ENCODE measurements at places on chromosomes 3 and 15.

DNA sequence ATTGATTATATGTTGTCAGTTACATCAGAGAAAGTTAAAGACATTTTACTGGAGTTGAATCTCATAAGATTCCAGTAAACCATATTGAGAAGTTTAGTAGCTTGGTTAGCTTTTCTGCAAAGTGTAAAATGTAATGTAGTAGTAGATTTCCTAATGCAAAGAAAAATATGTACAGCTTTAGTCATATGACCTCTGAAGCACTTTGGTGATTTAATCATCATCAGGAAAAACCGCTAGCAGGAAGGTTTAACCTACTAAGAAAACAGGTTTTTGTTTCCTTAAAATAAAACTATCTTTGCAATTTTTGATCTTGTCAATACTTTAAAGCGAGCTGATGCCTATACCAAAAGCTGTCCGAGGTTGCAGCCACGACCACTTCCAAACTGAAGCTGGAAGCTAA is 364.6 kb upstream of the ZNF385D start:
- DNase-seq: no peak

DNA sequence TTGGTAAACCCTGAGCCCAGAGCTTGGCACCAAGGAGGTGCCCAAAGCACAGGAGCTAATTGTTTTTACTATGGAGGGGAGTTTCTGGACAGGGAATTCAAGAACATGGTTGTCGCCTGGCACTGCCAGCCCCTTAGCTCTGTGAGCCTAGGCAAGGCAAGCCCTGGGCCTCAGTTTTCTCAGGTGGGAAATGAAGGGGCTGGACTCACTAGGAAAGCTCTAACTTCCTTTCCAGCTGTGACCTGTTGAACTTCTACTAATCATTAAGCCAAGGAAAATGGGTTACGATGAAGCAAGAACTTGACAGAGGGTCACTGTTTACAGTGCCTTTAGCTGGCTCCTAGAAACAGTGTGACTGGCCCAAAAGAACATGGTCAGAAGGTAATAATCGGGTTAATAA is 277.2 kb downstream of the SHQ1 start:
- no peak for DNase-seq

- no peak for DNase-seq
These were observed 25.3 kb downstream of the CMSS1 start for GRCh38 chr3:99842826-99843589.

GRCh38 chr3:173529062-173529711 is 131.6 kb downstream of the NLGN1 start:
- no peak for DNase-seq

DNA sequence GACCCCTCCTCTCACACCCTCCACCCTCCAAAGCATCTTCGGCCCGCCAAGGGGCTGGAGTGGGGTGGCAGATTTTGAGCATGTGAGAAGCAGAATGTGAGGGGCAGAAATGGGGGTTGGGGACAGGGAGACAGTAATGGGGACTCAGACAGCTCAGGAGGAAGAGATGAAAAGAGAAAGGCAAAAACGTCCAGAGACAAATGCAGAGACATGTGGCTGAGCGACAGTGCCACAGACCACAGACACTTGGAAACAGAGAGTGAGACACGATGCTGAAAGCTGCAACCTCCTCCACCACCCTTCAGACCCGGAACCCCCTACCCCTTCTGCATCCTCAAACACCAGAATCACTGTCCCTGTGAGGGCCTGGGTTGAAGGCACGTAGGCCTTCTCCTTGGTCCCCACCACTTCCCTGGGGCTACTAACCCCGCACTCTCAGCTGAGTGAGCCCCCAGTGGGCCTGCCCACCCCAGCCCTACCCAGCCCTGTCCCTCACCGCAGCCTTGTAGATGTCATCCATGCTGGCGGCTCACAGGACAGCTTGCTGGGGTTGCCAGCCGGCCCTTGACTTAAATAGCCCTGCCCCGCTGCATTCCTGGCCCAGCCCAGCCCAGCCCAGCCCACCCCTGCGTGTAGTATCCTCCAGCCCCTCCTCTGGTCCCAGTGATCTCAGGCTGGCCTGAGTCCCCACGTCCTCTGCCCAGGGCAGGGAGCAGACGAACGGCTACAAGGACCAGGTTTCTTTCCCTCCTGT is at the start of gene TNNC1:
TSS of gene TNNC1 (minus strand) at position 546 of the 754 bp plus-strand sequence. CDS start at position 520, 26 bp downstream.
- no peak for DNase-seq

GRCh38 chr15:77475898-77476297 is 55.2 kb downstream of the HMG20A start:
- DNase-seq: no peak

- DNase-seq: no peak
These were observed 130.0 kb downstream of the RBMS3 start for GRCh38 chr3:29410660-29411405.

DNA sequence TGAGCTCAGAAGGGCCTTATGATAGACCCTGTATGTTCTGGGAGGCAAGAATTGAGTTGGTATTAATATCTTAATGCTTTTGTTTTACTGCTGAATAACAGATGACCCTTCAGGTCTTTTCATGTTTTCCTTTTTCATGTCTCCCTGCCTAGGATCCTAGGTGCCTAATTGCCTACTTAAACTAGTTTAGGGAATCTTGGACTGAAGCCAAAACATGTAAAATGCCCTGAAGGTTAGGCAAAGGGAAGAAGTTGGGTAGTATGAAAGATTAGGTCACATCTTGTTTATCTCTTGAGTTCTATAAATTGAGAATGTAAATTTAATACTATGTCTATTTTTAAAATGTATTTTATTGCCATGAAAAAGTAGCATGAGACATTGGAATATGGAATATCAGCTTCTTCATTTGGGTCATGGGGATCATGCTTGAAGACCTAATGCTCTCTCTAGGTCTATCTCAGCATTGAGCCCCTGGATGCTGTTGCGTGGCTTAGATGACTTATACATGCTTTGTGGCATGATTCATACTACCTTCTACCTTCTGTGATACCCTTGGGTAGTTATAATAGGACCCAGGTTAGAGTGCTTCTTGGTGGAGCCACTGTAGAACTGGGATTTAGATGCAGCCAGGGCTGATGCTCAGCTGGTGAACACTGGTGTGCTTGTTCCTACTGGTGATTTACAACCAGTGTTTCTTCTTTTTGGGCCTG is 26.4 kb downstream of the RBM6 start:
- no peak for DNase-seq

DNA sequence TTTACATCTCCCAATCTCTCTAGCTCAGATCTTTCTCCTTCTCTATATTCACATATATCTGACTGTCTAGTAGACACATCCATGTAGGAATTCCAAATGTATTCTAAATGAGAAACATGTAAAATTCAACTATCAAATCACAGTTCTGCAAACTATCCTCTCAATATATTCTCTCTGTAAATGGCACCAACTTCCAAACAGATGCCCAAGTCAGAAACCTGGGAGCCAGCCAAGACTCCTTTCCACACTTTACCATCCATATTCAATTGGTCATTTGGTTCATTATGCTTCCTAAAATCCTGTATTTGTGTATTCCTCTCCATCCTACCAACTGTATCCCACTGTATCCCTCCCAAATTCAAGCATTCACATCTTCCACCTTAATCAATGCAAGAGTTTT is 53.0 kb upstream of the INO80 start:
- DNase-seq: no peak

DNA sequence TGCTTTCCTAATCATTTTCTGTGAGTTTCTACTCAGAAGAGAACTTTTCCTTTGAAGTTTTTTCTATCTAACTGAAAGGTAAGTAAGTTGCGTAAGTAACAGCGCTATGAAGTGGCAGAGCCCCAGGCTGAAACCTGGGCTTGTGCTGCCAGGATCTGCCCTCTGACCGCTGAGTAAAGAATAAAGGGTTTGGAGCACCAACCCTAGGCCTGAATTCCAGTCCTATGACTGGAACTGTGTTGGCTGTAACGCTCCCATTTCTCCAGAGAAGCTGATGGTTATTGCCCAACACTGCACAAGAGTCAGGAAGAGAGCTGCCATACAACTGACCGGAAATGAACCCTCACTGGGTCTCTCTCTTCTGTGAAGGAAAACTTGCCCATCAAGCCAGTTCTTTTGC is 87.0 kb downstream of the FOXB1 start:
- DNase-seq: no peak

GRCh38 chr3:116886202-116886893 is 176.8 kb downstream of the TUSC7 start:
- DNase-seq: no peak

DNA sequence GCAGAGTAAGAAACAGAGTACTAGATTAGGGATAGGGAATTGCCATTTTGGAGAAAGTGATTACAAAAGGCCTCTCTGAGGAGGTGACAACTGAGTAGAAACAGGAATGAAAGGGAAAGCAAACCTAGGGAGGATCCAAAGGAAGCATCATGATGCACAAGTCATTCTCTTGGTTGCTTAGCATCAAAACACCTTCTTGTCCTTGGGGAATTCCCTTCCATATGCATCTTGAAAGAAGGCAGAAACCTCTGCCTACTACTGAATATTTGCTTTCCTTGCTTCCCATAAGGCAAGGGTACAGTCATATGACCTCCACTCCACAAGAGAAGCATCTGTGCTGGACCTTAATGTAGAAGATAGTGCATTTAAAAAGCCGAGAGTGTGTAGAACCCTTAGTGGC is 24.1 kb downstream of the GABPB1 start:
- DNase-seq: no peak

GRCh38 chr3:127141921-127142730 is 50.8 kb upstream of the PRR23E start:
- no peak for DNase-seq

- no peak for DNase-seq
These were observed 77.5 kb upstream of the IL12A start for GRCh38 chr3:159910991-159911663.

GRCh38 chr3:192919901-192920300 is 2.2 kb upstream of the MB21D2 start:
- DNase-seq: no peak

DNA sequence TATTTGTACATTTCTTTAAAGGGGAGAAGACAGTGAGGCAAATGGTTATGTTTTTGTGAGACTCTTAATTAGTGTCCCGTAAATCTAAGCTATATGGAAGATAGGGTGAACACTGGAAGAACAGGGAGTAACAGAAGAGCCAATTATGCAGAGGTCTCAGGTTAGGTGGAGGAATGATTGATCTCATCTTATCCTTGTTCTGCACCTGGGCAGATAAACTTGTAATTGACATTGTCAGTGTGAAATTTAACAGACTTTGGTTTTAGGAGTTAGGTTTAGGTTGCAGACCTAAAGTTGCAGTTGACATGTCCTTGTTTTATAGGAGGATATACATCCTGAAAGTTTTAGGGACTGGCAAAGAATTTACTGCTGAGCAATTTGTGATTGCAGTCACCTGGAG is 3.1 kb upstream of the TWF2 start:
- no peak for DNase-seq

DNA sequence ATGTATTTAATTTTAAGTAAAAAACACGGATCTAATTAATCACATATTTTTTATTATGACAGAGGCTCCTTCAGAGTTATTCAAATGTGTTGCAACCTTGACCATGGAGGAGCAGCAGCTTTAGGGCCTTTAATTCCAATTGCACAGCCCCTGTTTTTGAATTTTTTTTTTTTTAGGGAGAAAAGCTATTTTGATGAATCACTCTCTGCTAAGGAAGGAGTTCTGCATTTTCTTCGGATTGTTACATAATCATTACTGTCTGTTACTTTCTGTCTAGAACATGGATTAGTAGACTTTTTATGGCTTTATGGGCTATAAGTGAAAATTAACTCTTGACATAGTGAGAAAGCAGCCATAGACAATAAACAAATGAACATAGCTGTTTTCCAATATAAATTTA is 90.8 kb downstream of the MCTP2 start:
- DNase-seq: no peak

GRCh38 chr3:44146073-44146472 is 95.6 kb upstream of the TOPAZ1 start:
- DNase-seq: no peak

DNA sequence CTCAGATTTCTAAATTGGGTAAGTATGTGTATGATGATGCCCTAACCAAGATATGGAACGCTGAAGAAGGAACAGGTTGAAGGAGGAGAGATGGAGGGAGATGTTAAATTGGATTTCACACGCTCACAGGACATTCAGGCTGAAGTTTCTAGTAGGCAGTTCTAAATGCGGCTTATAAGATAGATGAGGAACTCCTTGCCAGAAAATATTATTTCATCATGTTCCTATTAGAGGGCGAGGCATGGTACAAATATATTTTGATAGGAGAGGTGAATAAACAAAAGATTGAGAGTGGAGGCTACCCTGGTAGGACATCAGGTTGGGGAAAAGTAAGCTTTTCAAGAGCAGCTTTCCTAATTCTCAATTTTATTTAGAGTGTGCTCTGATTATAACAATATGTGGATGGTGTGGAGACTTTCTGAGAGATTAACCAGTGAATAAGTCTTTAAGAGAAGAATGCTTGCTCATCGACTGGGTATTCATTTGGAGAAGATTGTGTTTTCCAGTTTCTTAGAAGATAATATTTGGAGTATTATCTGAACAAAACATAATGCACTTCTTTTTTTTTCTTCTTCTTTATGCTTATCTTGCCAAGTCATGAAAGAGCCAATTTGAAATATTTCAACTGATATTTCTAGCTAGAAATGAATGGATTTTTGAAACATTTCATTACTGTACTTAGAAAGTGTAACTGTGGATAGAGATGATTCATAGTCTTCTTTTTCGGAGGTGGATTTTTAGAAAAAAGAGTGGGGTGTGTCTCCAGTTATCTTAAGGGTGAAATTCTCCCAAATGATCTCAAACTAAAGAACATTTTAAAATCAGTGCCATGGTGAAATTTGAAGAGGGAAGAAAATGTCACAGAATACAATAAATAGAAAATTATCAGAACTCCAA is 88.5 kb downstream of the B3GALNT1 start:
- no peak for DNase-seq

Measured in activated CD8-positive, alpha-beta memory T cell treated with anti-CD3 and anti-CD28 coated beads for 48 hours (primary cell).